CD4-positive, alpha-beta memory T cell (primary cell): ENCODE measurements at places on chromosomes 2 and 18. TPM values are rescaled to one million over a fixed set of nuclear protein-coding genes. Genes with fewer than 3 reads are reported as not detected.

GRCh38 chr2:234558642-234559041, 61.8 kb upstream of the ARL4C start:
- no peaks in the 10 kb centered on the region for H3K36me3 ChIP-seq
- H3K27me3 ChIP-seq, result no peaks in the 10 kb centered on the region
- no peaks in the 10 kb centered on the region for H3K4me1 ChIP-seq

Gene PTH2R
- 0.17 TPM for total RNA-seq

GRCh38 chr2:214410918-214411554, at the start of gene VWC2L:
TSS of gene VWC2L (plus strand) at chr2:214411054. CDS start at chr2:214414194, 3,140 bp downstream.
- no peaks in the 10 kb centered on the region for H3K4me1 ChIP-seq
- DNase-seq, result no peak
- H3K4me3 ChIP-seq, result no peak within 1 kb of the TSS
- H3K27me3 ChIP-seq, result no peaks in the 10 kb centered on the region

Gene SIX2
- not detected for total RNA-seq

- H3K4me3 ChIP-seq, result no peak overlapping the region
- H3K4me1 ChIP-seq, result no peaks in the 10 kb centered on the region
- no peak for DNase-seq
Measured at GRCh38 chr2:146467425-146467824, 1377.4 kb upstream of the ACVR2A start.

- no peaks in the 10 kb centered on the region for H3K36me3 ChIP-seq
- no peak overlapping the region for H3K27ac ChIP-seq
- no peaks in the 10 kb centered on the region for H3K4me1 ChIP-seq
- no peak overlapping the region for H3K4me3 ChIP-seq
- DNase-seq, result no peak
Measured at GRCh38 chr2:192060161-192060560, 134.6 kb downstream of the TMEFF2 start.
